ENCODE measurements at places on chromosomes 13 and 19.
A peak's percentile ranks its signal among the peaks of the same experiment; 100 is the strongest.

GRCh38 chr13:66195238-66195637, 1034.9 kb downstream of the PCDH9 start:
- no peak for DNase-seq

DNA sequence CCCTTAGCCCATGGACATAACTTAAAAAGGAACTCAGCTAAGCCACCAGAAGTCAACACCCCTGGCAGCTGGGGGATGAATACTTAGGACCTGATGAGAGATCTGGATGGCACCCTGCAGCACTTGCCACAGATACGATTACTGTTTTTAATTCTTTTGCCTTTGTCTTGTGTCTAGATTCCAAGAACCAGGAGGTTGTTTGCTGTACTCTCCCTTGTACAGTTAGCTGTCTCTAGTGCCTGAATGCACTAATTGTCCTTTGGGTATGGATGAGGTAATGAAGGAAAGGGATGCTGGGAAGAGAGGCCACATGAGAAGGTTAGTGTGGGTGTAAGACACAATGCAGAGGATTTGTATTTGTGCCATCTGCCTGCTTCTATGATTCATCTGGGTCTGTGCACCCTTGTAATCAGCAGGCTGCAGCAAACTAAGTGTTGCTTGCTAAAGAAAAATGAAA, 385.8 kb downstream of the KCNRG start:
- no peak for DNase-seq

- no peak for DNase-seq
These were observed 238.8 kb upstream of the PCDH20 start for GRCh38 chr13:61654481-61654880.

GRCh38 chr19:29211562-29212355, 1.2 kb downstream of the UQCRFS1 start:
- DNase-seq = peak; percentile 3

DNA sequence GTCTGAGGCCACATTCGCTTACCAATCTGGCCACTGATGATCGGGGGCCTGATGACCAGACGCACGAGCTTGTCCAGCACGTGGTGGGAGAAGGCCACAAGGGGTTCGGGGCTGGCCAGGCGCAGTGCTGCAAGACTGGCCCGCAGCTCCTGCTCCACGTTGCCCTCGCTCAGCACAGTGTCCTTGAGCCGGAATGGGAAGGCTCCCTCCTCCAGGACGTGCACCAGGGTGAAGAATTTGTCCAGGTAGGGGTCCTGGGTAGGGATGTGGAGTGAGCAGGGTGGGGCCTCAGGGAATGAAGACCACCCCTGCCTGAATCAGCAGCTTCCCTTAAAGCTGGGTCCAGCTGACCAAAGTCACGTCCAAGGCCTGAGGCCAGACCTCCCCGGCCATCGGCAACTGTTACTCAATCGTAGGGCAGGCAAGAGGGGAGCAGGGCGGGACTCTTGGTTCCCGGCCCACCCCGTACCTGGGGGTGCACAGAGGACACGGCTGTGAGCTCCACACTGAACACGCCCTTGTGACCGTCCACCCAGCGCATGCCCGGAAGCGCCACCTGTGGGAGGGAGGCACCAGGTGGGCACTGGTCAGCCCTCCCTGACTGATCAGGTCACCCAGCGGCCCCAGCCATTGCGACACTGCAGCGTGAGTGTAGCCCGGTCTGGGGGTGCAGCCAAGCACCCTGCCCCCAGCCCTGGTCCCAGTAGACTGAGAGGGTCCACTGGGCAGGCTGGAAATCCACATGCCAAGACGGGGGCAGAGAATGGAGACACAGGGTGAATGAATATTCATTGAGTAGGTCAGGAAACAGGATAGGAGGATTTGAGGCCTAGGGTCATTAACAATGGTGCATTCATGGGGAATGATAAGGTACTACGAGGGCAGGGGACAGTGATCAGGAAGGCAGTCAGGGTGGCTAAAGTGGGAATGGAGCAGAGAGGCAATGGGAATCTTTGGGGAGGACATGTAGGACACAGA, 2.8 kb upstream of the ANGPTL8 start:
- no peak for DNase-seq

DNA sequence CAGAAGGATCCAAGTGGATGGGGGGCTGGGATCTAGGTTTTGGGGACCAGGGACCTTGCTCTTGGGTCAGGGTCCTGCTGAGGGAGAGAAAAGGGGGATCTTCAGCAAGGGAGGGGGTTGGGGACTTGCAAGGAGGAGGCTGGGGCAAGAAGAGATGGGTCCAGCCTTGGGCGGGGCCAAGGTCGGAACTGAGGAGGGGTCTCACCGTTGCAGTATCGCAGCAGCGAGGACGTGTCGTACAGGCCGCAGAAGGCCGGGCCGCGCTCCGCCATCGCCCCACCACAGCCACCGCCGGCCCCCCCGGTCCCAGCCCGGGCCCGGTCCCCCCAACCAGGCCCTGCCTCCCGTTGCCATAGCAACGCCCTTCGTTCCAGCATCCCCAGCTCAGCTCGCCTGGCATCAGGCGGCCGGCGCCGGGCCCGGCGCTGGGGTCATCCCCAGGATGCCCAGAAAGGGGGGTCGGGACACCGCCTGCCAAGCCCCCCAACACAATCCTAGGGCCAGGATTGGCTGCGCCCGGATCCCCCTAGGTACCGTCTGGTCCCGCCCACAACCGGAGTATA, 6.0 kb upstream of the EML2 start:
- DNase-seq = no peak

DNA sequence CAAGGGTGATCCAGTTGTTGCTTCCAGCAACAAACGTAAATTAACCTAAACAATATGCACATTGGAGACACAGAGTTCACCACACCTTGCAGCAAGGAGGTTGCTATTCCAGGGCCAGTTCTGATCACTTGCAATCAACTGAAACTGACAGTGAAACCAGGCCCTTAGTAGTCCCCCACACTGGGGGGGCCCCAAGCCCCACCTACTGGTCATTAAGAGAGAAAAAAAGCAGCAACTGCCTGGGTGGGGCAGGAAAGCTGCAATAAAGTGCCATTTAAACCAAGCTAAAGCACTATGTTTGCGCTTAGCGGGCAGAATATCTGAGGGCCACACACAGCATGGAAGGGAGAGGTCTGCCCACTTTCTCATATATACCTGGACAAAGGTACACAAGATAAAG, 51.5 kb downstream of the ATP7B start:
- no peak for DNase-seq

All from activated T-cell treated with anti-CD3 and anti-CD28 coated beads for 48 hours (primary cell).